Midbrain (tissue), 1 donor: ENCODE measurements at places on chromosomes 1 and 21.

- DNase-seq: no peak
Measured at GRCh38 chr1:21537932-21538630, 28.9 kb downstream of the ALPL start.

GRCh38 chr1:173669491-173669941 lies at the start of gene ANKRD45:
Gene ANKRD45 (minus strand): TSS chr1:173669851. CDS start chr1:173659418, 10,433 bp downstream.
- DNase-seq: peak; percentile 33

GRCh38 chr1:187977298-187977697 lies 1148.5 kb downstream of the PLA2G4A start:
- DNase-seq: no peak

GRCh38 chr1:63892632-63893395 lies 119.0 kb downstream of the ROR1 start:
- peak; percentile 72 for DNase-seq

DNA sequence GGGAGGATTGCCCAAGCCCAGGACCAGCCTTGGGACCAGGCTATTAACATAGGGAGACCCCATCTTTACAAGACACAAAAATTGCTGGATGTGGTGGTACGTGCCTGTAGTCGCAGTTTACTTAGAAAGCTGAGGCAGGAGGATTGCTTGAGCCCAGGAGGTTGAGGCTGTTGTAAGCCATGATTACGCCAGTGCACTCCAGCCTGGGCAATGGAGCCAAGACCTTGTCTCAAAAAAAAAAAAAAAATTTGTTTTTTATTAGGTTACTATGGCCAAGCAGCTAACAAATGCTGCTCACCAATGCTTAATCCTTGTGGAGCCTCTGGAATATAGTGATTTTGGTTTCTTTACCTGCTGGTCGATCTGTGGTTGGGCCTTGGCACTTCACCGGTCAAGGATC lies 8.8 kb downstream of the ARID1A start:
- DNase-seq: no peak

DNA sequence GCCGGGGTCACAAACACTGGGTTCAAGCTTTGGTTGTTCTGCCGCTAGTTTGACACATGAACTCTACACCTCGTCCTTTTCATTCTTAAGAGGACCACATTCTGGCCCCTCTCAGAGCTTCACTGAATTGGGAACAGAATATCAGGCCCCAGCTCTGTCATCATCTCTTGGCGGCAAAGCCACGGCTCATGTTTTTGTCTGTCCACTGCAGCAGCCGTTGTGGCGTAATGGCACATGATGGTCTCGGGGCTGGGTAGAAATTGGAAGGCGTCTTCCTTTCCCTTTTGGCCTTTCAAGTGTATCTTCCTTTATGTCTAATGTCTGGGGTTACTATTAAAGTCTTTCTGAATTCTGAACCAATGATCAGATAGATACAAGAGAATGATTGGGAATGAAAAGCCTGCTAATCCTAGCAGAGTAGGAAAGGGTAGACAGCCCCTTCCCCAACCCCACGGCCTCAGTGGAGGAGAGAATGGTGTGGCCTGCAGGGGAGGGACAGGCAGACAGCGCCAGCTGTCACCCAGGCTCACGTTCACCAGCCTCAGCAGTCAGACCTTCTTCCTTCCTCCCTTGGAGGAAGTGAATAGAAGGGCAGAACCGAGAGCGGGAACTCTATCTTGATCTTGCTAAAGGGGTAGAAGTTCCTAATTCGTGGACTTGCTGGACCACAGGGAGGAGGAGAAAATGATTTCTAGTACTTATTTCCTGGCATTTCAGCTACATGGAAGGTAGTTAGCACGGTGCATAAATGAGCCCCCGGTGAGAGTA lies 498.1 kb downstream of the KIF26B start:
- DNase-seq: no peak

DNA sequence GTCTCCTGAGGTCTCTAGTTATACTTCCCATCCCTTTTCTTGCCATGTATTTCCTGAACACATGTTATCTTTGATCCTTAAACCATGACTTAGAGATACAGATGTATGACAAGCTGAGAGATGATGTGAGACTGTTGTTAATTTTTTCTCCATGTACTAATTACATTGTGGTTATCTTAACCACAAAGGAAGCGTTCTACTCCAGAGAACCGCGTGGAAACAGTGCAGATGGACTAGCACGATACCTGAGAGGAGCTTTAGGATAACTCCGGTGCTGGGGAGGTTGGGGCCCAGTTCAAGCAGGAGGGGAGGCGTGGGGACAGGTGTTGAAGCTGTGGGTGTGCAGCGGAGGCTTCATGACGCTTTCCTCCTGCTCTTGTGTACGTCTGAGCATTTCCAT lies 17.5 kb downstream of the PDE9A start:
- DNase-seq: no peak

- DNase-seq: no peak
Measured at GRCh38 chr1:115323366-115324004, 14.6 kb downstream of the NGF start.

- DNase-seq: no peak
Measured at GRCh38 chr21:35254765-35255138, 205.7 kb upstream of the RUNX1 start.

GRCh38 chr1:7046314-7046713 lies 261.1 kb downstream of the CAMTA1 start:
- peak; percentile 19 for DNase-seq

DNA sequence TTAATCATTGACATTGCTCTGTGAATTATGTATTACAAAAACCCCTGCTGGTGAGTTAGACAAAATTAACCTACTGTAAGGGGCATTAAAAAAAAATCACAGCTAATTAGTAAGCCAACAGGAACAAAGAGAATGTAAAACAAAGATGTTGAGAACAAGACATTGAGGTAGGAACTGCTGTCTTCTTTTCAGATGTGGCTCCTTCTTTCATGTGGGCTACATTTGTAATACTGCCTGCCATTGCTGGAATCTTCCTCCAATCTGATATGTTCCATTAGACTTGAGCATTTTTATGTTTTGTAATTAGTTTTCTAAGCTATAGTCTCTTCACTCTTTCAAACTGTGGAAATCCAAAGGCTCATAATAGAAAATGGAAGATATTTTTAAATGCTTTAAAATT lies 353.0 kb downstream of the ADGRL2 start:
- no peak for DNase-seq

DNA sequence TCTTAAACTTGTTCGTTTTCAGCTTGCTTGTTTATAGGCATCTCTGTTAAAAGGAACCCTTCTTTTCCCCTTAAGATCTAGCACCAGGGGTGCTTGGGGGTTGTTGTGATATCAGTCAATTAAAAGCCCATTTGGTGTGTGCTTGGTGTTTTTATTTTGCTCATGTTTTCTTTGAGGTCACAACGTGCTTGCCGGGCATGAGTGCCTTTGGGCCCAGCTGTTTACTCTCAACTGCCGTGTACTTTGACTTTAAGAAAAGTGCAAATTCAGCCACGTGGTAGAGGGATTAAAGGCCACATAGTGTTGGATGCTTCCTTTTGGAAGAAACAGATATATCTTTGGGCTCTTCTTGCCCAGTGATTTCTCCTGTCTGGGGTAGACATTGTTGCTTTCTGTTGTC lies 10.5 kb downstream of the ARID1A start:
- DNase-seq: no peak

DNA sequence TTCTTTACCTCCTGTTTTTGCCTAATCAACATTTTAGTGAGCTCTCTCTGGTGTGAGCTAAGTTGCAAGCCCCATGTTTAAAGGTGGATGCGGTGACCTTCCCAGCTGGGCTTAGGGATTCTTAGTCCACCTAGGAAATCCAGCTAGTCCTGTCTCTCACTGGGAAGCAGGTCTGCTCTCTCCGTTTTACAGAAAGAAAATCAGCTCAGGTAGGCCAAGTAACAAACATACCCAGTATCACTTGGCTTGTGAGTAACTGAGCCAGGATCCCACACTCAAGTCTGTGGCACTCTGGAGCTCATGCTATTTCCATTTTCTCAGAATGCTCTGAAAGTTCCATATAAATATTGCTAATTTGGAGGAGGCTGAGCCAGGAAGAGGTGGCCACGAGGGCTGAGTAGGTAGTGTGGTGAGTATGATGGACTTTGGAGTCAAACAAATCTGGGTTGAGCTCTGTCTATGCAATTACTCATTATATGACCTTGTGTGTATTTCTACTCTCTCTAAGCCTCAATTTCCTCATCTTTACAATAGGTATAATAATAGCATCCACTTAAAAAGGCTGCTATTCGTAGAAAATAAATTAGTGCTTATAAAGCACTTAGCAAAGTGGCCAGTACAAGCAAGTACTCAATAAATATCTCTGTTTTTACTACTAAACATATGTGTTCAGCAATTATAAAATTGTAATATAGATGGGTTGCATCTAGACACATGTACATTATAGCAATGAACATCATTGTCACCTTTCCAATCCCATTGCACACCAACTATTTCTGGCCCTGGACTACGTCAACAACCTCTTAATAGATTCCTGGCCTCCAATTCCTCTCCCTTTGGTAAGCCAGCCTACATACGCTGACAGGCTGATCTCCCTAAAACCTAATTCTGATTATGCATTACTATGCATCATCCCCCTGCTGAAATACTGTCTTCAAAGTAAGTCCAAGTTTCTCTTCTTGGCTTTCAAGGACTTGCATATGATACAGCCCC lies 32.7 kb upstream of the DHCR24 start:
- no peak for DNase-seq

DNA sequence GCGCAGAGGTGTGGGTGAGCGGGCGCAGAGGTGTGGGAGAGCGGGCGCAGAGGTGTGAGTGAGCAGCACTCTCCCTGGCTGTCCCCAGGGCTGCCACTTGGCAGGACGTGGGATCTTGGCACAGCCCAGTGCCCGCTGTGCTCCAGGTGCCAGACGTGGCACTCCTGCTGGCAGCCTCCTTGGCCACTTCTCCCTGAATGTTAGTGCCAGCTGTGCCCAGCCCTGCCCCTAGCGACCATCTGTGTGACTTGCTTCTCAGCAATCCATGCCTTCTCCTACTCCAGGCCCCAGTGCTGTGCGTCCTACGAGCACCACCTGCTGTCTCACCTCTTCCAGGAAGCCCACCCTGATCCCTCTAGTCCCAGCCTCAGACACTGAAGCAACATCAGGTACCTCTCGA lies 30.5 kb downstream of the KRTAP10-1 start:
- DNase-seq: peak; percentile 13

GRCh38 chr1:184143449-184143848 lies 91.9 kb downstream of the TSEN15 start:
- DNase-seq: no peak

- no peak for DNase-seq
Measured at GRCh38 chr1:41955461-41956159, 36.9 kb upstream of the HIVEP3 start.

GRCh38 chr1:91673613-91674012 lies 173.0 kb downstream of the CDC7 start:
- no peak for DNase-seq

- no peak for DNase-seq
Measured at GRCh38 chr1:224621813-224622682, 5.9 kb downstream of the CNIH3 start.

GRCh38 chr1:7478809-7479499 lies 292.1 kb upstream of the VAMP3 start:
- peak; percentile 12 for DNase-seq

- peak; percentile 82 for DNase-seq
Measured at GRCh38 chr21:32403201-32403777, 9.2 kb upstream of the EVA1C start.

GRCh38 chr1:95179205-95179986 lies 54.6 kb upstream of the RWDD3 start:
- DNase-seq: no peak

DNA sequence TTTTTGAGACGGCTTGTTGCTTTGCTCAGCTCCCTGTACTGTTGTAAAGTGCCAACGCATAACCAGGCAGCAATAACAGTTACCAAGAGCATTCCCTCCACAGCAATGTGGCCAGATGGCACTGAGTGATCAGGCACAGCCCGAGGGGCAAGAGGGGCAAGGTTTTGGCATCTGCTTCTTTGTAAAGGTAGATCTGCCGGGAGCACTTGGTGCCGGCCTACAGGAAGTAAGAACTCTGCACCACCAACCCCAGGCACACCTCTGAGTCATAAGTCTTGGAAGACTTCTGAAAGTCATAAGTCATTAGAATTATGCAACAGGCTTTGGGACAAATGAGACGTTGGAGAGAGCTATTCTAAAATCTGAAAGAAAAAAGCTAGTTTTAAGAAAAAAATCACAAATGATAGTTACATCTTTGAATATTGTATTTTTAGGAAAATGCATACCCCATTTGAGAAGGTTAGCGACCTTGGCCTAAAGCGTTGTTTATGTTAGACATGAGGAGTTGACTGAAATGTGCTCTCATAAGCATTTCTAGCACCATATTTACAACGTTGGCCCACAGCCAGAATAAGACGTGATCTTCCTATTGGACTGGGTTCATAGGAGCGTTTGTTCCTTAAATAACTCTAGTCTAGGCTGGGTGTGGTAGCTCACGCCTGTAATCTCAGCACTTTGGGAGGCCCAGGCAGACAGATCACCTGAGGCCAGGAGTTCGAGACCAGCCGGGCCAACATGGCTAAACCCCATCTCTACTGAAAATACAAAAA lies 37.7 kb upstream of the MAP10 start:
- DNase-seq: no peak

- DNase-seq: no peak
Measured at GRCh38 chr1:242405947-242406346, 118.5 kb downstream of the PLD5 start.

GRCh38 chr1:241722947-241723346 lies 70.9 kb downstream of the WDR64 start:
- no peak for DNase-seq

DNA sequence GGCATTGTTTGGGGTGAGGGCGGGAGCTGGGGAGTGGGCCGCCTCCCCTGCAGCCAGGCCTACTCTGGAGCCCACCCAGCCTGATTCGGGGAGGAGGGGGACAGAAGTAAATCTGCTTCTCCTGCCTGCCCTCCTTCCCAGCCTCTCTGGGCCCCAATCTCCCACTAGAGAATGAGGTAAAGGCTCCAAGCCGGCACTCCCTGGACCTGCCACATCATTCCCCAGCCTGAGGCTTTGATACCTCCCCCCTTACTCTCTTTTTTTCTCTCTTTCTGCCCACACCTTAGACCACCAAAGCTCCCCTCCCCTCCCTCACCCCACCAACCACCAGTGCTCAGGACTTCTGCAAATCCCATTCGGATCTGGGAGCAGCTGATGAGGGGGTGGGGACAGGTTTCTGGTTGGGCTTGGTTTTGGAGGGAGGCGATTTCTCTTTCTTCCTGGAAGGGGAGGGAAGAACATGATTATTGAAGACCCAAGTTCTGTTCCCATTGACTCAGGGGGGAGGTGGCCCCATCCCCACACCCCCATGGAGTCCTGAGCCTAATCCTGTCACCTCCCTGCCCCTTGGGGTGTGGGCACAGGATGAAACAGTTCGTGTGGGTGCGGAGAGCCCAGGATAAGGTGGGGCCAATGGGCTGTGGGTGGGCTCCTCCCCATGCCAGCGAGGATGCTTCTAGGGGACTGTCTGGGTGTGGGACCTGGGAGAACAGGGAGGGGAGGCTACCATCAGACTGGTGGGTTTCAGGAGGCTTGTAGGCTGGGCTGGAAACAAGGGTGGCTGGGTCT lies 1.3 kb downstream of the MAP7D1 start:
- no peak for DNase-seq

DNA sequence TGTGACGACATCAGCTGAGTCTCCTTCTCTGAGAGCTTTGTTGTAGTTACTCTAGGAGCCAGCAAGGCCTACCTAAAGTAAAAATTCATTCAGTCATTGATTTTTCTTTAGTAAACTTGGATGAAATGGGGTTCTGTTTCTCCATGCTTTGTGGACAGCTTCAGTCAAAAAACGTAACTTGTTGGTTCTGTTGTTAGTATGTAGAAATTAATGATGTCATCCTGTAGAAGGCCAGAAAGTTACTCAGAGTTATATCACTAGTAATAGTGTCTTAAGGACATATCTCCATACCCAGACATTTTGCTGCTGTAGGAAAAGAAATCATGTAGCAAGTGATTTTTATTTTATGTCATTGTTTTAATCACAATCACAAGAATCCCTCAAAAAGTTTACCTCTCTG lies 43.0 kb downstream of the KDM1A start:
- DNase-seq: no peak
